ENCODE measurements at places on chromosomes 12 and 14.

DNA sequence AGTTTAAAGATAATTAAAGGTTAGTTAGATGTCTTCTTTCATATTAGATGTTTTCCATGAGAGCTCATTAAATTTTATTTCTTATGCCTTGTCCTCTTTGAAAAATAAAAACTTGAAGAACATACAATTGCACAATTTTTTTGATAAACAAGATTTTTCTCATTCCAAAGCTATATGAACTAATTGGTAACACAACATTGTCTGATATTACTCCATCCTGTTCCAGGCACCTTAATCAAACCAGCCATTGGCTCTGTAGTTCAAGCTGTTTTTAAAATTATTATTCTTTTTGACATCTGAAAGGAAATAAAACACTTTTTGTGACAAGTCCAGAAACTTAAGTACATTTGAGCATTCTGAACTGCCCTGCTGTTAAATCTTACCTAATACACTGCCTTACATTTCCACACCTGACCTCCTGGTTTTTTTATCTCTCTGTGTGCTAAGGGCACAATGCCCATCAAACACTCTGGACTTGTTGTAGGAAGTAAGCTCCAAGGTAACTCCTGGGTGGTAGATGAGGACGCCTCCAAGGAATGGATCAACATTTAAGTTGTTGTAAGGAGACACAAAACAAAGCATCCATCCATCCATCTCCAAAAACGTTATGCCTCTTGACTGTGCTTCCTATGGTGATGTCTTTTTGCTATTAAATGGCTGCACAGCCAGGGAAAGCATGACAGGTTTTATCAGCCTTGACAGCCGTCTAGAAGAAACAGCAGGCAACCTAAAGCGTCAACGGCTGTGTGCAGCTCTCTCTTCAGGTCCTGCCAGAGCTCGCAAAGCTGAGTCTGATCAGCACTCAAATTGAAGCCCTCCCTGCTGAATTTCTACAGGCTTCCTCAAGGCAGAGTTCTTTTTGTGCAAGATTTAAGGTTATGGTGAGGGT, 449.9 kb upstream of the FLRT2 start:
- DNase-seq: no peak

GRCh38 chr12:80860206-80860605, 77.5 kb downstream of the LIN7A start:
- no peak for DNase-seq

DNA sequence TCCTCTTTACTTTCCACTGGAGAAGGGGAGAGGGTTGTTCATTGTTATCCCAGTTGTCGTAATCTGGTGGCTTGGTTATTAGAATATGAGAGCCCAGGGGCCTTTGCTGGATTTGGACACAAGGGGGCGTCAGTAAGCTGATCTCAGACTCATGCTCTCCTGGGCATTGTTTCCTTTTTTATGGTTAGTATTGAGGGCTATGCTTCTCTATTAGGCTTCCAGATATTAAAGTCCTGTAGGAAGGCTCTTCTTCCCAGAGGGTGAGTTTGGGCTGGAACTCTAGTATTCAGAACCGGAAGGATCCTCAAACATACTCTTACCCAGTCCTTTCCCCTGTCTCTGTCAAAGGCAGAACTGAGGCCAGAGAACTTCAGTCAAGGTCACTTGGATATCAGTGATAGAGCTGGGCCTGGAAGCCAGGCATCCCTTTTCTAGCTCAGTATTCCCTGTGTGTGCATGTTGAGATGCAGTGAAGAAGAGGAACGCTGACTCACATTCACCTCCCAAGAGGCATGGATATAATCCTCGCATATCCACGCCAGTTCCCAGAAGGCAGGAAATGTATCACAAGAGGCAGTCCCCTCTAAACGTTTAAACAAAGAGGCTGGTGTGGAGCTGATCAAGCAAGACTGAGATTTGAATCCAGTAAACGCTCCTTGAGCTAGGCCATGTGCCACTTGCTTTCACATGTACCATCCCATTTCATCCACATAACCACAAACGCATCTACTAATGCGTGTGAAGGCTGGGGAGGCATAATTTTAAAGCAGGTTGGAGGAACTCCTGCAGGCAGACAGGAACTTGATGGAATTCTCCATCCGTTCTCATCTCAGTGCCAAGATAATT, 41.6 kb downstream of the UBE3B start:
- DNase-seq: peak; percentile 20

DNA sequence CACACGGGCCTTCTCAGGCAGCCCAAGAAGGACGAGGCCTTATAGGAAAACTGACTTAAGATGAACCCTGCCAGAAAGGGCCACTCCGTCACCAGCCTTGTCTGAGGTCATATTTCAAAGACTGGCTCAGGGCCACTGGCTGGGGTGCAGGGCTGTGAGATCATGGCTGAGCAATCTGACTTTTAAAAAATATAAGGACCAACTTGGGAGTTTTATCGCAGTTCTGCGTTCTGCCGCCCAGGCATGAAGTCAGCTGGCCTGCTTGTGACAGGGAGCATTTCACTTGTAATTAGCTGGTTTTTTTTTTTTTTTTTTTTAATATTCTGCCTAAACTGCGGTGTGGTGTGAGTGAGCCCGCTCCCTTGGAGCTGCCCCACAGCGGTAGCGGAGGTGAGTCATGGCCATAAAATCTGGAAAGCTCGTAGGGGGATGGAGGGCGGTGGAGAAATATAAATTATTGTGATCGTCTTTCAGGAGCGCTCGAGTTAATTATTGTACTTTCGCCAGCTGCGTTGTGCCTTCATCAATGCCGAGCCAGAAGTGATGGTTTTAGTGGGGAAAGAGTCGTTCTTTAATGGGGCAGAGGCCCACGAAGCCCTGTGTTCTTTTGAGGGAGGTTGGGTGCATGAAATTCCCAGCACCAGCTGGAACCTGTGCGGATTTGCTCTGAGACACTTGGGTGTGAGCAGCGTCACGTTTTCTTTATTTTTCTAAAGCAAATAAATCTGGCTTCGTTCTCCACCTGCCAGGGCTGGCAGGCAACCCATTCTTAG, 231.9 kb downstream of the C12orf75 start:
- DNase-seq: no peak

DNA sequence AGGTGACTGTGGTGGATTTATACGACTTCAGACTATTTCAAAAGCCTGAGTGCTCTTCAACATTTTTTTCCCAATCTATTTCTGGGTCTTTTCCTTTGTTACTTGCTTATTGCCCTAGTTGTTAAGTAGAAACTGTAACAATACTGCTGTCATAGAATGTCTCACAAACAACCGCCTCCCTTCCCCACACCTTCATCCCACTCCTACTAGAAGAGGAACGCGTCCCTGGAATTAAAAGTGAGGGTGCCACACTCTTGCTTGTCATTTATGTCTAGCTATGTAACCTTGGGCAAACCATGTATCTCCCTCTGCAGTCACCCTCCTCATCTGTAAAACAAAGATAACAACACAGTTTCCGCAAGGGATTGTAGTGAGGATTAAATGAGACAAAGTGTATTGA, 8.6 kb downstream of the BRAP start:
- no peak for DNase-seq

GRCh38 chr14:75822522-75823141, 159.2 kb downstream of the TGFB3 start:
- no peak for DNase-seq

DNA sequence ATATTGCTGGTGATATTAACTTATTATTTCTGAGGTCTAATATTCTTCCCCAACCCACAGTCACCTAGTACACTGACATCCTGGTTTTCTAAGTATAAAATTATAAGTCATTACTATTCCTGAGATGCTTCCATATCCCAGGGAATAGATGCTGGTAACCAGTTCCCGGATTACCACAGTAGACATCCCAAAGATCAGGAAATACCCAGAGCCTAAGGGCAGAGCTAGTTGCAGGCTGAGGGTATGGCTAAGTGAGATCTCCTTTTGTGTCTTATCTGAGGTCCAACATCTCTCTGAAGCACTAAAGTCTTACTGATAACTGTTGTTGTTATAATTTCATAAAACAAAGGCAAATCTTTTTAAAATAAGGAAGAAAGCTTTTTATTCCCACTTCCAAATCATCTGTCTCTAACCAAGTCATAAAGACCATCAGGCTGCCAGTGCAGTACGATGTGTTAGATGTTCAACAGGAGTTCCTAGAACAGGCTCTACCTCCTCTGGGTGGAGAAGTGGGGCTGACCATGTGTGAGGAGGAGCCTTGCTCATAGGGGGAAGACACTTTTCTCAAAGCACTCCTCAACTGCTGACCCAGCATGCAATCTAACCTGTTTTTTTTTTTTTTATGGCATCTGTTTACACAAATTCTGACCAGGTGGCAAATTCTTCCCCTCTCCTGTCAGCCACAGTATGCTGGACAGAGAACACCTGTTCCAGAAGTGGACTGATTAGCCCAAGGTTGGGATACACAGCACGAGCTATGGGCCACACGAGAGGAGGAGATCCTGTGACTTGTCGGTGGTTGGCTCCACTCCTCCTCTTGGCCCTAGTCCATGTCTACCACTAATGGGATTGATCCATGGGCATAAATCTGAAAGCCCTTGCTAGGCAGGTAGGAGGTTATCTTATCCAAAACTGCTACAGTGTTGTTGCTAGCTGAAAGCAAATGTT, 16.1 kb upstream of the GRIP1 start:
- DNase-seq: no peak

DNA sequence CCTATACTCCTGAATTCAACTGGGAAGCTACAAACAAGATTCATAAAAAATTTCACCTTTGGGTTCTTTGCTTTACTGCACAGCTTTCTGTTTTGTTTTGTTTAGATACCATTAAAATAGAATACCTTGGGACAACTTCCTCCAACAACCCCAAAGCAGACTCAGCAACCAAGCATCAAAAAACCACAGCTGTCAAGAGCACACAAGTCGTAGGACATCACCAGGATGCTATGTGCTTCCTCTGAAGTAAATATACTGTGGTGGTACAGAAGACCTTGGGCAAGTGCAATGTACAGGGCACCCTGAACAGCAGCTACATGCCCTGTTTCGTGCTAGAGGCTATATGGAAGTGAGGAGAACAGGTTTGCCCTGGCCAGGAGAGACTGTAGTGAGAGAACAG, 359.3 kb downstream of the BCL11B start:
- no peak for DNase-seq

- no peak for DNase-seq
These were observed 33.0 kb downstream of the CAND1 start for GRCh38 chr12:67302162-67302561.

DNA sequence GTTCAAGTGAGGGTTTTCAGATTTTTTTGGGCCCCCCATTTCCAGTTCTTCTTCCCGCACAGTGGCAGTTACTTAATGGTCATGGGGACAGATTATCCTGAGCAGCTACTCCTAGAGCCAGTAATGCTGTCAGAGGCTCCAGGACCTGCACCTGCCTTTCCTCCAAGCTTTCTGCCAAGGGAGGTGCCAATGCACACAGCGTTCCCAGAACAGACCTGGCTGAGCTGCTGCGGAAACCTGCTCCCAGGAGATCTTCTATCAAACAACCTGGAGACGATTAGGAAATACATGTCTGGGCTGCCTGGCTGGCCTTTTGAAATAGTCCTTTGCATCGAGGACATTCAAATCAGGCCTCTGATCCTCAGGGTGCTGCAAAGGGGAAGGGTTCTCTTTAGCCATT, 120.9 kb downstream of the SLC8A3 start:
- no peak for DNase-seq

- DNase-seq: no peak
These were observed 59.6 kb downstream of the GNS start for GRCh38 chr12:64699504-64700115.

GRCh38 chr12:24561411-24561871, 387.5 kb downstream of the BCAT1 start:
- DNase-seq: no peak

DNA sequence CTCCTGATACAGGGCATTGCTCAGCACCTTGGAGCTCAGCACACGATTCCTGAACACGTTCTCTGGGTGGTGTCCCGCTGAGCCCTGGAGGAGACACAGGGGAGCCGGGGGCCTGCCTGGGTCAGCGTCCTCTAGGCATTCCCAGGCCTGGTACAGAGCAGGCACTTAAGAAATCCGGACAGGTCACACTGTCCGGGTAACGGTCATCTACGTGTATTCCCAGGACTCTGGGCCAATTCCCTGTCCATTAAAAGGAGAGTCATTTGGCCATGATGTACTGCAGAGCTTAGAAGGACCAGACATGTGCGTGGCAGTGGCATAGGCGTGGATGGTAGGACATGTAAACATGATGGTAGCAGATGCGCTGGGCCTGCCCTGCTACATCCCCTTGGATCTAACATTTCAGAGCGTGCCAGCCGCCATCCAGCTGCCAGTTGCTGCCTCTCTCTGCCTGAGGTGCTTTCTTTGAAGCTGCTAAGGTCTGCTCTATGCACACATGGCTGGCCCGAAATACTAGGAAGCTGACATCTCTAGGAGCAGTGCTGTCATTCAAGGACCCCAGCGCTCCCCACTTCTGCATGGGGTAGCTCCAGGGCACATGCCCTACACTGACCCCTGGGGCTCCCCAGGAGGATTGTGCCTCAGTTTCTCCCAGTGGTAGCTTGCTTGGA, 273.1 kb upstream of the RTL1 start:
- no peak for DNase-seq

DNA sequence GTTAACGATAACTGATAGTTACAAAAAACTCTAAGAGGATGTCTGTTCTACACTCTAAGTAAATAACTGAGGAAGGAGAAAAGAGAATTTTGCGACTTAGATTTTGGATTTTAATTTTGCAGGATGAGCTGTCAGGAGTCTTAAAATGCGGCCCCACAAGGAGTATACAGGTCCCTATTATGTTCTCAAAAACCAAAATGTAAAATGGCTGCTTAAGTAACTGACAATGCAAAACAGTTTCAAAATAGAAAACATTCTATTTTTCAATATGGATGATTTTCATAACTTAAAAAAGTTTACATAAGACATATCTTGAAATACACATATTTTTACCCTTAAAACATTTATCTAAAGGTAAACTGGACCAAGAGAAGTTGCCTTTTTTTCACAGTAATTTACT, 2.6 kb downstream of the CD69 start:
- no peak for DNase-seq

DNA sequence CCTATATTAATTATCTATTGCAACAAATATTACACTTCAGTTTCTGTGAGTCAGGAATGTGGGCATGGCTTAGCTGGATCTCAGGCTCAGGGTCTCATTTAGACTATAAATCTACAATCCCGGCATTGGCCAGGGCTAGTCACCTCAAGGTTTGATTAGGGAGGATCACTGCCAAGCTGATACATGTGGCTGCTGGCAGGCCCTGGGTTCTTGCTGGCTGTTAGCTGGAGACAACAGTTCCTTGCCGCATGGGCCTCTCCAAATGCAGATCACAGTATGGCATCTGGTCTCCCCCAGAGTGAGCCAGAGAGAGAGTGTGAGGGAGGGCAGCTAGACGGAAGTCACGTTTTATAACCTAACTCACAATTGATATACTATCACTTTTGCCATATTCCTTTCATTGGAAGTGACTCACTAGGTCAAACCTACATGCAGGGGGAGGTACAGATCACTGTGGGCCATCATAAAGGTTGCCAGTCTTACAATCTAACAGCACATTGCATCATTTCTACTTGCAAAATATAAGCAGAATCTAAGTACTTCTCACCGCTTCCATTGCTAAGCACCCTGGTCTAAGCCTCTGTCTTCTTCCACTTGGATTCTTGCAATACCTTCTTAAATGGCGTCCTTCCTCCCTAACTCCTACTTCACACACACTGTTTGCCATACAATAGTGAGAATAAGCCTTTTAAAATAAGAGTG, 174.0 kb upstream of the ARHGAP5 start:
- DNase-seq: no peak

Data from stimulated activated CD8-positive, alpha-beta memory T cell treated with anti-CD3 and anti-CD28 coated beads, Interleukin-7, amount 100 ng/mL, for 48 hours (primary cell).